ENCODE measurements at places on chromosomes 11 and 22.

- DNase-seq = no peak
Measured at GRCh38 chr11:114392735-114393667, 7.3 kb downstream of the C11orf71 start.

- no peak for DNase-seq
Measured at GRCh38 chr11:290621-291231, 1.8 kb downstream of the PGGHG start.

DNA sequence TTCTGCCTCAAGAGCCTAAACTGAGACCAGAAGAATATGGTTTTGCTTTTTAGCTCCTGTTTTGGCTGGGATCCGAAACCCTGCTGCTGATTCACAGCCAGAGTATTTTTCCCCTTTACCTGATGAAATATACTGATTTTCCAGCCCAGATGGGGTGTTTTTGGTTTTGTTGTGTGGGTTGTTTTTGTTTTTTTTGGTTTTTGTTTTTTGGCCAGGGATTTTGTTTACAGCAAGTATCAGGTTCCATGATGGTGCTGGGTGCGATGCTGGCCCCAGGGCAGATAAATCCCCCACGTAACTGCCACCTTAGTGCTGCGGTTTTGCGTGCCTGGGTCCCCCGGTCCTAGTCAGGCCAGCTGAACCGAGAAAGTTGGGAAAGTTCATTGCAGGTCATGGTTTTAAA is 103.7 kb downstream of the ZBTB16 start:
- DNase-seq = no peak

DNA sequence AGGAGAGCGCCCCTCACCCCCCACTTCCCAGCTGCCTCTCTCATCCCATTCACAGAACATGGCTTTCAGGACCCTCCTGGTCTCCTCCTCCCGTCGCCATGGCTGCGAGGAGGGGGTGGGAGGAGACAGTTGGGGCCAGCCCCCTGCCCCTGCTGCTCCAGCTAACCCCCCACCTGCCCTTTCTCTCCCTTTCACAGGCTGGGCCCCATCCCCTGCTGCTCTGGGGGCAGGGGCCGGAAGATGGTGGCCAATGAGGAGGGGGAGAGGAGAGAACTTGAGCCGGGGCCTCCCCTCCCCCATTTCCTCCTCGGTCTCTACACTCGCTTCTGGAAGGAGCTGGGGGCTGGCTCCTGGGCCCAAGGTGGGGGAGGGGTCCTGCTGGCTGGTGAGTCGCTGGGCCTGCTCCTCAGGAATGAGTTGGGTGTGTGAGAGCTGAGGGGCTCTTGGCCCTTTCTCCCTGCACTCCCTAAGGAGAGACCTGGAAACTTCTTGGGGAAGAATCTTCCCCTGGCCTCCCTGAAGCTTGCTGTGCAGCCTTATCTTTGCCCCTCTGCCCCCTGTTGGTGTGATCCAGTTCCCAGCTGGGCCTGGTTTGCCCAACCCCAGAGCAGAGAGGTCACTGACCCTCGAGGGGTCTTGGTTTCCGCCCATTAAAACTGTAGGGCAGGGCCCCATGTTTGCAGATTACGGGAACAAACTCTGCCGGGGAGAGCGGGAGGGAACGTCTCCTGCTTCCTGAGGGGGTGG is 10.2 kb downstream of the YPEL4 start:
- peak; percentile 66 for DNase-seq

GRCh38 chr11:125162743-125163142 is 1.8 kb upstream of the PKNOX2 start:
- DNase-seq = no peak

GRCh38 chr11:102643941-102644340 is 18.8 kb upstream of the MMP20 start:
- no peak for DNase-seq

GRCh38 chr11:122851366-122851966 is 13.2 kb downstream of the CRTAM start:
- DNase-seq = no peak

- no peak for DNase-seq
Measured at GRCh38 chr11:65700399-65700798, 11.7 kb upstream of the KAT5 start.

- no peak for DNase-seq
Measured at GRCh38 chr22:26552466-26552865, 37.5 kb downstream of the TPST2 start.

DNA sequence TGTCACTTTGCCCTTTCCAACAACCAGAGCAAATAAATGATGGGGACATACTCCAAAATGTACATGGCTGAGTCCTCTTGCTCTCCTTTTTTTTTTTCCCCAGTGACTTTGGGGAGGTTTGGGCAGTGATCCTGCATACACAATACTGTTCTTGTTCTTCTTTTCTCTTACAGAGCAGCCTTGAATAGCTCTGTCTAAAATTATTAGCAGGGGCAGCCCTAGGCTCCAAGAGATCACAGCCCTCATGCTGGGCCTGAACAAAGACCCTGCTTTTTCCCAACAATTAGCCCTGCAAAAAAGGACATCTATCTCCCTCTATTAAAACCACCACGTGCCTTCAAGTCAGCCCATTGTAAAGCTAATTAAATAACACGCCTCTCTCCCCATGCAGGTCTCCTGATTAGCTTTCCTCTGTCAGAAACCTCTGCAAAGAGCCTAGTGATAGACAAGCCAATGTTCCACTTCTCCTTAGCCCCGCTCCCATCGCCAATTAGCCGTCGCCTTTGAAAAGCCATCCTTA is 54.7 kb downstream of the ETS1 start:
- no peak for DNase-seq

DNA sequence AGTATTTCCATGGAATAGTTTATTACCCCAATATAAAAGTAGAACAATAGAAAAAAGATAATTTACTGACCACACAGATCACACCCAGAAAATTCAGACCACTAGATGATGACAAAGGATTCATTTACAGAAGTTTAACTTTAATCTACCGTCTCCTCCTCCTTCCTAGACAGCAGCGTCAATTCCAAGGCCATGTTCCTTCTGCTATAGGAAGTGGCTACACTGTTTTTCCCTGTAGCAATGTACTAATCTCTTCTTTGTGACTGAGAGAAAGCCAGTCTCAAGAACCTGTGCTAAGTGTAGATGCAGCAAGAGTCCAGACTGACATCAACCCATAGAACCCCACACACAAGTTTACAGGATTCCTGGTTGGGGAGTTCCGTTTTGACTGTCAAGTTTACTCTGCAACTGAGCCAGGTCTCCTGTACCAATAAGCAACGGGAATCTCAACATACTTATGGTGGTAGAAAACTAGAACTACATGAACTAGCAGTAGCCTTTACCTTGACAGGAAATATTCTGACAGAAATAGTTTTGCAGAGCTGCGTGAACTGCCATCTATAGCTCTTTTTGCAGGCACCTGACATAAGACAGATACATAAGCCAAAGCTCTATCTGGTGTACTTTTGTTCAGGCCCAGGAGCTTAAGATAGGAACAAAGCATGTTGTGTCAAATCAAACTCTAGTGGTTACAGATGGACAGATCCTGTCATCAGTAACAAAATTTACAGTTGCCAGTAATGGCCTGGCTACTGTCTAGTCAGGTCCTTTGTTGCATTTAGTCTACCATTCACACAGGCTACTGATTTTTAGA is 42.9 kb downstream of the MRTFA start:
- no peak for DNase-seq

DNA sequence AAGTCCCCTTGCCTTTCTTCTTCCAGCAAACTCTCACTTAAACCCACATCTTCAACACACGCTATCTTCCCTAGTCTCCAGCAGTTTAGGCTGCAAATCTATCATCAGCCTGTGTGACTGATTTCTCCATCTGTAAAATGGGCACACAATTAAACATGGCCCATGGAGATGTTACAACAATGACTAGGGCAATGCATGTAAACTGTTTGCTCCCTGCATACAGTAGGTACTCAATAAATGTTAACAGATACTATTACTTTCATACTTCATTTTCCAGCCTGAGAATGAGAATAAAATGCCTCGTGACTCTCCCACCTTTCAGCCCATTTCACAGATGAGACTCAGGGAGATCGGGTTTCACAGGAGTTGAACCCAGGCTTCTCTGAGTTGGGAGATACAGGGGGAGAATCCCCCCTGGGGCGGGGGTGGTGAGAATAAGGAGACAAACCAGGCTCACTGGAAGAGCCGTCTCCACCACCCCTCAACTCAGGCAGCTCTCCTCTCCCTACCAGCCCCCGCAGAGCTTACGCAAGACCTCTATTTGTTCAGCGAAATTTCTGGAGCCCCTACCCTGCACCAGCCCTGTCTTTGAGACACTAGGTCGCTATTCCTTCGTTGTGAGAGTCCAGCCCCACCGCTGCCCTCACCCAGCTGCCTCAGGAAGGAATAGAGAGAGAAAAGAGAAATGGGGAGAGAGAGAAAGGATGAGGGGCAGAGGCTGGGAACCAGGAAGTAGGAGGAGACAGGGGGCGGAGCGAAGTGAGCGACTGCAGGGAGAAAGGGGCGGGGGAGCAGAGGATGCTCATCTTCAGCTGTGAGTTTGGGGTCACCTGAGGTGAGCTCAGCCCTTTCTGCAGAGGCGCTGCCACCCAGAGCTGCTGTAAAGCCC is 42.1 kb upstream of the KLHL35 start:
- no peak for DNase-seq

GRCh38 chr22:44398856-44399837 is 86.4 kb upstream of the SHISAL1 start:
- no peak for DNase-seq

DNA sequence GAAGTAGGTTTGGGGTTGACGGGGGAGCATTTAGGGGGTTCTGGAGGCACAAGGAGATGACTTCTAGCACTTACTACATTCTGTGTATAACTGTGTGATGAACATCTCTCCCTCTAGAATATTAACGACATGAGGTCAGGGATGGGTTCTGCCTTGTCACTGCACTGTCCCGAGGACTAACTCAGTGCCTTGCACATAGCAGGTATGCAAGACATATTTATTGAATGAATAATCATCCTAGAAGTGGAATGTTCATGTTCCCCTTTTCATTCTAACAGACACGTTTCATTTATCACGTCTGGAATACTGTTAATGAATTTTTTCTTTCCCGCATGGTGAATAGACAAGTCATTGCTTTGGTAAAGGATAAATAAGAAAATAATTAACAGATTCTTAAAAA is 12.6 kb downstream of the SYT13 start:
- no peak for DNase-seq

DNA sequence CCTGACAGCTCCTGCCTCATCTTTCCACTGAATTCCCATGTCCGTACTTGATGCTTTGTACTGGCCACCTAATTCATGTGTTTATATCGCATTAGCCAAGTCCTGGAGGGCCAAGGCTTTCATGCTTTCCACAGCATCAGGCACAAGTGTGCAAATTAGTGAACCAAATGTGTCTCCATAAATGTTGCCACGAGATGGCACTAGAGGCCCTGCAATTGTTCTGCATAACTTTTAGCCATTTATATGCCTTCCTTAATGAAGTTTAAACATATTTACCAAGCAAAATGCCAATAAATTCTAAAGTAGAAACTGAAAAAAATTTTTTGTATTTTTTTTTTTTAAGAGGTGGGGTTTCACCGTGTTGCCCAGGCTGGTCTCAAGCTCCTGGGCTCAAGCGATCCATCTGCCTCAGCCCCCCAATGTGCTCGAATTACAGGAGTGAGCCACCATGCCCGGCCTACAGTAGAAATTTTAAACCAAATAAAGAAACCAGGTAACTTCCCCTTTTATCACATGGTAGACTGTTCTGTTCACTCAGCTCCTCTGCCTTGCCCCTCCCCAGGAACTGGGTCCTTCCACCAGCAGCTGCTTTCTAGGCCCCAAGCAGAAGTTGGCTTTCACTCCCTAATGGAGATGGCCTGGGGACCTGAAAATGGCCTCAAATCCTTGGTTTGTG is 20.8 kb upstream of the IL18BP start:
- DNase-seq = peak; percentile 28

DNA sequence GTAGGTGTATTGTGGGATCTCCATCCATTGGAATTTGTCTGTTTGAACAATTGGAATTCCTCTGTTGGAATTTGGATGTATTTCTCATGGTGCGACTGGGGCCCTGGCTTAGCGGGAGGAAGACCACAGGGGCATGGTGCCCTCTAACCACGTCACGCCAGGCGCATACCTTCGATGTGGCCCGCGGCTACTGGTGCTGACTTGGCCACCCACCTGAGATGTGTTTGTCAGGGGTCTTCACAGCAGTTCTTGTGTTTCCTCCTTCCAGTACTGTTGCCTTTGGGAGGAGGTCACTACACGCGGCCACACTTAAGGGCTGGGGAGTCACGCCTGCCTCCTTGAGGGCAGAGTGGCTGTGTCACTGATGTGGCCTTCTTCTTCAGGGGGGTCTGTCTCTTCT is 36.6 kb upstream of the GRAMD4 start:
- DNase-seq = no peak

DNA sequence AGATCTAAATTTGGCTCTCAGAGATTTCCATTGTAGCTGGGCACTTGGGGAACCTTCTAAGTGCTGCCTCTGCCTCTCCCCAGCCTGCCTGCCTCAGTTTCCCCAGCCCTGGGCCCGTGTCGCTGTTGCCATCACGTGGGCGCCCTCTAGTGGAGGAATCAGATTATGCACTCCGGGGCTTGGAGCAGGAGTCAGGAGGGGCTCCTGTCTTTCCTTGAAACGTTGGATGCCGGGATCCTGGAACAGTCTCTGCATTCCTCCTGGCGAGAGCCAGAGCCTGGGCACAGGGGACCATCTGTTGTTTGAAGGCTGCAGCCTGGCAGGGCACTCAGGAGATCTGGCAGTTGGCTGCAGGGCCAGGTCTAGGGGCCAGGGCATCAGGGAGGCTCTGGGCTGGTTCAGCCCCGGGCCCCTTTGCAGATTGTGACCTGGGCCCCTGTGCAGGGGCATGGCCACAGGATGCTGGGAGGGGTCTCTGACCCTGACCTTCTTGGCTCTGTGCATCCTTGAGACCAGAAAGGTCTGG is 71.6 kb downstream of the LRP5 start:
- no peak for DNase-seq

DNA sequence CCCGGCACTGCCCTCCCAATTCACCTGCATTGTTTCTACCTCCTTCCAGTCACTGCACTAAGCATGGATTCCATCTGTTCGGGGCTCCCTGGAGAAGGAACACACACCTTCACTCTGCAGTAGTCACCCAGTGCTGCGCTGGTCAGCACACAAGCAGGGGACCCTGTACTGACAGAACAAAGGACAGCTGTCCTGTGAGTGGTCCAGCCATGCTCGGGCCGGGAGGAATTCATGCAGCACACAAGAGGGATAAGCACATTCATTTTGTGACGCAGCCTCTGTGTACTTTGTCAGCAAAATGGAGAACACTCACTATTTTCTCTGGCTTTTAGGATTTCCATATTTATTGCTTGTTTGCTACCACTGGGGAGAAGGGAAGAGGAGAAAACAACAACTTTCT is 167.3 kb downstream of the NTM start:
- no peak for DNase-seq

DNA sequence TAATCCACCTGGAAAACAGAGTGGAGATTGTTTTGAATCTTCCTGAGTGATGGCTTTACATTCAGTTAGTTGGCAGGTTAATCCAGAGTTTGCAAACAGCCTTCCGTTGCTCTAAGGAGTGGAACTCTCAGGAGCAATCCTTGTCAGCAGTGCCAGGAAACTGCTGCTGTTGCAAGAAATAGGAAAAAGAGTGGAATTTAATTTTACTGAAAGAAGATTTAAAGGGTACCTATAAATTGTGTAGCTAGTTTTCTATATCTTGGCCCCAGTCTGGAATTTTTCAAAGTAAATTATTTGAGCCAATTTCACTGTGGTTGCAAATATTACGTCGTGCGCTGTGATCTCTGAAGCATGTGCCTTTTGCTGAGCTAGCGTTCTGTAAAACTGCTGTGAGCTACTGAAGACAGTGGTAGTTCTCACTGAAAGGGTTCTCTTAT is 55.5 kb upstream of the SLC5A12 start:
- peak; percentile 32 for DNase-seq

- no peak for DNase-seq
Measured at GRCh38 chr11:21396342-21397008, 727.1 kb downstream of the NELL1 start.
